ENCODE measurements at places on chromosomes 5 and 9.

DNA sequence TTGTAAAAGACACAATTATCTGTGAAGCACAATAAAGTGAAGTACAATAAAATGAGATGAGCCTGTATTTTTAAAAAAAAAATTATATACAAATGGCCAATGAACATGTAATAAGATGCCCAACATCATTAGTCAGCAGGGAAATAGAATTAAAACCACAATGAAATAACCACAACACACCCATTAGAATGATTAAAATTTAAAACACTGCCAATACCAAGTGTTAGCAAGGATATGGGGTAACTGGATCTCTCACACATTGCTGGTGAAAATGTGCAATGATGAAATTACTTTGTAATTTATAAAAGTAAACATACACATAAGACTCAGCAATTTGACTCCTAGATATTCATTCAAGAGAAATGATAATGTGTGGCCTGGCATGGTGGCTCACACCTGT is 62.8 kb downstream of the SHOC1 start:
- no peak for DNase-seq

- no peak for DNase-seq
Observed at GRCh38 chr9:135060461-135061116, 26.9 kb upstream of the OLFM1 start.

DNA sequence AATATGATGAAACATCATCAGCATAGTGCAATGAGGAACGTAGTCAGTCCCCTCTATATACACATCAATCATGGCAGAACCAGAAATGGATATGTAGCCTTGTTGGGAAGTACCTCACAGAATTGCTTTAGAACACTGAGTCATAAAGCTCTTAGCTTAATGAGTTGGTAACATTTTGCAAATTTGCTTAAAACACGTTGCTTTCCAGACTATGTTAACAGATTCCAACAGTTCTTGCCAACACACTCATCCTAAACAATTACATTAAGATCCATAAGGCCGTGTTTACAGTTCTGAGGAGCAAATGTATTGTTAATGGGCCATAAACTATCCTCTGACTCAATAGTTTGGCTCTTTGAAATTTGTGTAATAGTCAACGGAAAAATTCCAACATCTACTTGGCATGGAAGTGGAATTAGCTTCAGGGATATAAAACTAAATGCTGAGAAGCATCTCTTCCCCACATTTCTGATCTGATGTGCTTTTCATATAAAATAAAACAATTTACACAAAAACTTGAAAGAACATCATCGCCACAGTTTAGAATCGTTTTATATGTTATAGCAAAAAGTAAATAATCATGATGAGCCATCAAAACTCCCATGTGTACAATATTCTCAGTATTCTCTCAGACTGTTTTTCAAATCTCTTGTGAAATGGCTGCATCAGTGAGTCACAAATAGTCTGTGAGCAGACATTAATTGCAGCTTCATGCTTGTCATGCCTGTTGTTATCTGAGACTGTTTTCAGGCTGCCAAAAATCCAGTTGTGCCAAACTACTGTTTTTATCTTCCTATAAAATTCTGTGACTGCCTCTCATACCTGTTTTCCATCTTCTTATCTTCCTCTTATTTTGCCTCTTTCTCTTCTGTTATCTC is 291.9 kb downstream of the COX7C start:
- DNase-seq = no peak

- DNase-seq = no peak
Observed at GRCh38 chr9:121652021-121652837, 795 bp downstream of the DAB2IP start.

GRCh38 chr5:10111571-10111970 is 138.1 kb downstream of the ATPSCKMT start:
- no peak for DNase-seq

GRCh38 chr9:128214571-128215490 is 11.7 kb downstream of the DNM1 start:
- no peak for DNase-seq

GRCh38 chr5:175674731-175675346 is 17.0 kb downstream of the HRH2 start:
- no peak for DNase-seq

- DNase-seq = no peak
Observed at GRCh38 chr5:143924311-143924978, 112.5 kb downstream of the HMHB1 start.

DNA sequence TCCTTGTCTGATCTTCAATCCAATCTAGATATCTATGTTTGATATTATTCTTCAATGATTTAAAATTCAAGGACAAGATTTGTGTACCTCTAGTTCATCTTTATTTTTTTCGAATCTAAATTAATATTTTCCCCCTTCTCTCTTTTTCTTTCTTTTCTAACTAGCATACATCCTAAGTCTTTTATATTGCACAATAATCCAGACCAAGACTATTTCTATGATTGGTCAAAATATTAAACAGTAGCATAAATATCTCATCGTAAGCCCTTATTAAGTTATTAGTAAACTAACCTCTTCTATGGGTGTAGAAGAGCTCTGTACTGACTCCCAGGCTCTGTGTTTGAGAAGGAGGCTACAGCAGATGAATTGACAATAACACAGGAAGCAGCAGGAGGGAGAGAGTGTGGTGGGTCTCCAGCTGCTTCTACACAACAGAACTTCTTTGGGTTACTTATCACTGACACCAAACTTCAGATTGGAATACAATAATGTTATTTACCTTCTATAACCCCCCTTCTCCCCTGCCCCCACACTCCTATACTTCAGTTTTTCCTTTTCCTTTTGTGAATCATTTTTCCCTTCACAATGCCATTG is 11.9 kb upstream of the PLCXD3 start:
- no peak for DNase-seq

- DNase-seq = no peak
Observed at GRCh38 chr5:62001640-62002039, 304.4 kb upstream of the KIF2A start.

- DNase-seq = no peak
Observed at GRCh38 chr9:32854271-32854670, 70.9 kb downstream of the TMEM215 start.

- DNase-seq = peak; percentile 56
Observed at GRCh38 chr5:432928-433791, 9.8 kb upstream of the EXOC3 start.

GRCh38 chr9:126979461-126979860 is 64.9 kb downstream of the RALGPS1 start:
- DNase-seq = no peak

- no peak for DNase-seq
Observed at GRCh38 chr5:123514615-123515355, 2.8 kb downstream of the CSNK1G3 start.

DNA sequence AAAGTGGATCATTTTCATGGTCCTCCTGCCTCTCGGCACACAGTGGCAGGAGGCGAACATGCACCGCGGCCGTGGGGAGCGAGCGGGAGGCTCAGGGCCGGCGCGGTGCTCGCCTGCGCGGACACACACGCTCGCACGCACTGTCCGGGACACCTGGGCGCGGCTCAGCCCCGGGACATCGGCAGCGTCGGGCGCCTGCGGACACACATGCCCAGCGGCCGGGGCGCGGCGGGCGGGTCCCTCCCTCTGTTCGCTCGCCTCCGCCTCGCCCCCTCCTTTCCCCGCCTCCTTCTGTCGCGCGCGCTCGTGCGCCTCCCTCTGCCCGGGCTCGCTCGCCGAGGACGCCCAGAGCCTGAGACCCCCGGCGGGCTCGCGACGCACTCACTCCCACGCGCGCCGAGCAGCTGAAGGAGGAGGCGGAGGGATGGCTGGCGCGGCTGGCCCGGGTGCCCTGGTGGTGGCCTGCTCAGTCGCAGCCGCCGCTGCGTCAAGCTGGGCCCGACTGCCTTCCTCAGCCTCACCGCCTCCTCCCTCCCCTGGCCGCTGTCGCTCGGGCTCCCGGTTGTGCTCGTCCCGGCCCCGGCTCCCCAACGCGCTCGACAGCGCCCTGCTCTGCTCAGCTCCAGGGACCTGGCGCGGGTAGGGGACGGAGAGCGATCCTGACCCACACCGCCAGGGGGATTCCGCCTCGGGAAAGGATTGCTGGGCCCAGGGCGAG is at the start of gene FRMD3:
TSS of gene FRMD3 (minus strand) at position 230 of the 718 bp plus-strand sequence. CDS start at position 60, 170 bp downstream.
- peak; percentile 89 for DNase-seq

GRCh38 chr5:181153814-181154213 is 6.4 kb downstream of the OR2V2 start:
- DNase-seq = no peak

- DNase-seq = peak; percentile 43
Observed at GRCh38 chr9:93260263-93261066, 76.5 kb downstream of the WNK2 start.

DNA sequence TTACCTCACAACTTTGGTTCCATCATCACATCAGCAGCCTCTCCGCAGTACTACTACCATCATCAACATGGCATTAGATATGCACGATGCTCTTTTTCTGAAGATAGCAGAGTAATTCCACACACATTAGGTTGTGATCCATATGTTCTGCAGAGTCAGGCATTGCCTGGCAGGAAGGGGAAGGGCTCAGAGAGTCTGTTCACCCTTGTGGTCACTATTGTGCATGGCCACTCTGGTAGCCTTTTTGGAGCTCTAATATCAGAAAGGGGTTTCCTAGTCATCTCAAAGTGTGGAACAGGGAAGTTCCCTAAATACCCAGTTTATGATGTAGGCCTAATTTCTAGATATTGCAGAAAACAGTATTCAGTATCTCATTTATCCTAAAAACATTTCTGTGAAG is 373.6 kb downstream of the BNC2 start:
- no peak for DNase-seq

- no peak for DNase-seq
Observed at GRCh38 chr9:108021096-108021710, 531.6 kb upstream of the KLF4 start.

DNA sequence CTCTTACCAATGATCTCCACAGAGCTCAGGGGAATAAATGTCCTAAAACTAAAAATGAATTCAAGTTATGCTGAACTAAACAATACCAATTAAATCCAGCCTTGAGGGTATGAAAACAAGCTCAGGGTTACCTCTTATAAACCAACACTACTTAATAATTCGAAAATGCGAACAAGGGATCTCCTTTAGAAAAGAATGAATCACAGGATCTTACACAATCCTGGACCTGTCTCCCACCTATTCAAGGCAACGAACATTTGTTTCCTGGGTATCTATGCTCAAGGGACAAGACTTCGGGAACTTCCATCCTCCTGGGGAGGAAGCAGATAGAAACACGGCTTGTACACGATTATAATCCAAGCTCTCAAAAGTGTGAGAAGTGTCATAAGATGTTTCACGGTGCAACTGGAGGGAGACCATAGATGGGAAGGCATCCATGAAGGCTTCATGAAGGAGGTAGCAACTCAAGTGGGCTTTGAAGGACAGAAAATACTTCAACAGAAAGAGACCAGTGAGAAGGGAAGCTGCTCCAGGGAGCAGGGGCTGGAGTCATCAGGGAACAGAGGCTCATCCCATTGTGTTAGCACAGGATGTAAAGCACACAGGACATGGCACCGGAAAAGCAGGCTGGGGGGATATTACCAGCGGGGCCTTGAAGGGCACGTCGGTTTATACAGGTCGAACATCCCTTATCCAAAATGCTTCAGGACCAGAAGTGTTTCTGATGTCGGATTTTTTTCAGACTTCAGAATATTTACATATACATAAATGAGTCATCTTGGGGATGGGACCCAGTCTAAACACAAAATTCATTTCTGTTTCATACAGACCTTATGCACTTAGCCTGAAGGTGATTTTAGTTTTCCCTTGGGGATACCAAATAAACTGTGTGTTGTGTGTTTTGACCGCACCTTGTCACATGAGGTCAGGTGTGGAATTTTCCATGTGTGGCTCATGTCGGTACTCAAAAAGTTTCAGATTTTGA is 87.4 kb downstream of the TLE1 start:
- DNase-seq = no peak
